ENCODE measurements at places on chromosomes 5 and 9. TPM values are rescaled to one million over a fixed set of nuclear protein-coding genes. Genes with fewer than 3 reads are reported as not detected.

GRCh38 chr5:160637357-160638090, 214.5 kb downstream of the ATP10B start:
- DNase-seq = no peak

DNA sequence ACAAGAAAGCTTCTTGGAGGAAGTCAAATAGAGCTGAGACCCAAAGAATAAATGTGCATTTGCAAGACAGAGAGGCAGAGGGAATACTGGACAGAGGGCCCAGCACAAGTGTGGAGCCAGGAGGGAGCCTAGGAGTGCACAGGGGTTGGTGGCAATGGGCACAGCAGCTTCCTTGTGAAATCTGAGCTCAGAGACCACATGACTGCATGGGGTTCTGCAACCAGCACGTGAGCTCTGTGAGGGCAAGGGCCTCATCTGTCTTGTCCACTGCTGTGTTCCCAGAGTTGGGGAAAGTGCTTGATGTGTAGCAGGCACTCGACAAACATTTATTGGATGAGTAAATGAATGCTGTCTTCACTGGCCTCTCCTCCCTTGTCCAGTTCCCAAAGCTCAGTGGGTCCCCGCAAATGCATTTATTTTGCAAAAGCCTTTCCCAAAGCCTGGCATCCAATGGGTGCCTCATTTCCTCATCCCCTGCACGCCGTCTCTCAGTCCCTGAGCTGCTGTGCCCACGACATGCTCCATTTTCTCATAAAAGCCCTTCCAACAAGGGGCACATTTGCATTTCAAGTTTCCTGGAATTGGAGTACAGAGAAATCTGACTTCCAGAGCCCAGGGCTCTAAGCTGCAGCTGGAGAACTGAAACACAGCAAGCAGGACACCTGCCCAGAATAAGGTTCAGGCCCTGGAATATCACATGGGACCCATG, 58.5 kb downstream of the KCNIP1 start:
- DNase-seq = no peak

DNA sequence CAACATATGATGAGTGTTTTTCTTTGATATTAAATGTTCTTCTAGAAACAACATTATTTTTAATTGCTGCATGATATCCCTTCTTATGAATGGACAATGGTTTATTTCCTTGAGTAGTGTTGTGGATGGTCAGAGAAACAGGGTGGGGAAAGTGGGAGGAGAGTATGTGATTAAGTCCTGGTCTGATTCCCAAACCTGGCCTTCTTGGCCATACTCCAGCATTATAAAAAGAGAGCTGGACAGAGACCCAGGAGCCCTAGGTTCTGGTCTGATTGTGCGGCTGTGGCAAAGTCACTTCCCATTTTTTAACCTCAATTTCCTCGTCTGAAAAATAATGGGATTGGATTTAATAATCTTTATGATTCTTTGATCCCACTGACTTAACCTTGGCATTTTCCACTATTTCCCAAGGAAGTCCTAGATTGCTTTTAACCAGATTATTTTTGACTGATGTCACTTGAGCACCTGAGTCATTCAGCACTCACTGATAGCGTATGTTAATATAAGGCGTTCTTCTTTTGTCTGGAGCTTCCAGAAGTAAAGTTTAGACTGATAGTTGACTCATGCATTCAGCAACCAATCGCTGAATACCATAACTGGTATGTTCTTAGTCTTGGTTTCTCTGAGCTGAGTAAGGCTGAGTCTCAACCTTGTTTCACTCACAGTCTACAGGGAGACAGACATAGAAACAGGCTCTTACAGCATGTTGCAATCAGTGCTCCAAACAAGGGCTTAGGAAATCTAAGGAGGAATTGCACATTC, 26.2 kb downstream of the OSMR start:
- DNase-seq = no peak

The MLANA gene
- polyA plus RNA-seq = not detected

The TMEM174 gene
- polyA plus RNA-seq = not detected

The ATOSB gene
- 5.3 TPM for polyA plus RNA-seq

The CCNI2 gene
- not detected for polyA plus RNA-seq

GRCh38 chr5:44842496-44843282, 33.9 kb downstream of the MRPS30 start:
- no peak for DNase-seq

The IL31RA gene
- not detected for polyA plus RNA-seq

DNA sequence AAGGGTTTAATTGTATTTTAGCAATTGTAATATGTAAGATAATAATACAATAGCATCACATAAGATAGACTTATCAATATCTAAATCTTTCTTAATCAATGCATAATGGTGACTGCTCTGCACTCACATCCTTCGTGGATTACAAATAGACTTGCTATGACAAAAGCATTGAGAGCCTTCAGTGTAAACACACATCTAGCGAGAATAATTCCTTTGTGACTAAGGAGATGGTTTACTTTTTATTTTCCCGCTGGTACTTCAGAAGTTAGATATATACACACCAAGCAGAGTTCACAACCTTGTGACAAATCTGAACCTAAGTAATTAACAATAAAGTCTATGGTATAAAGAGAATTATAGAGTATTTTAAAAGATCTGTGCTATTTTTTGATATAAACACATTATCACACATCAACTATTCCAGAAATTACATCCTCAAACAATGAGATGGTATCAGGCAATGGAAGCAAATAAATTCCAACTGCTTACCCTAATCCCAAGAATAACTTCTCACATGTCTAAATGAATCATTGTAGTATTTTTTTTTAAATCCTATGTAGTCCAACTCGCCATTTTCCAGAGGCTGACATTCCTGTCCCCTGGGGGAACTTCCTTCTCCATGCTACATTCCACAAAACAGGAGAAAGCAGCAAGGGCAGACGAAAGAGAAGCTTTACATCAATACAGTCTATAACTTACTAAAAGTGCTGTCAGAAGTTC, 51.2 kb downstream of the MAPKAP1 start:
- no peak for DNase-seq

- DNase-seq = no peak
Observed at GRCh38 chr5:54719384-54720283, 202.1 kb downstream of the SNX18 start.

GRCh38 chr5:168969326-168969886, 331.5 kb downstream of the SLIT3 start:
- no peak for DNase-seq

- DNase-seq = no peak
Observed at GRCh38 chr5:115962239-115962564, at the start of gene LVRN. Gene LVRN (plus strand): TSS chr5:115962475. CDS start chr5:115962618, 143 bp downstream.

The PSD2 gene
- not detected for polyA plus RNA-seq

The ADGRD2 gene
- not detected for polyA plus RNA-seq

The RELL2 gene
- 1.5 TPM for polyA plus RNA-seq

GRCh38 chr5:150053713-150054392, 32.5 kb downstream of the CSF1R start:
- DNase-seq = no peak

DNA sequence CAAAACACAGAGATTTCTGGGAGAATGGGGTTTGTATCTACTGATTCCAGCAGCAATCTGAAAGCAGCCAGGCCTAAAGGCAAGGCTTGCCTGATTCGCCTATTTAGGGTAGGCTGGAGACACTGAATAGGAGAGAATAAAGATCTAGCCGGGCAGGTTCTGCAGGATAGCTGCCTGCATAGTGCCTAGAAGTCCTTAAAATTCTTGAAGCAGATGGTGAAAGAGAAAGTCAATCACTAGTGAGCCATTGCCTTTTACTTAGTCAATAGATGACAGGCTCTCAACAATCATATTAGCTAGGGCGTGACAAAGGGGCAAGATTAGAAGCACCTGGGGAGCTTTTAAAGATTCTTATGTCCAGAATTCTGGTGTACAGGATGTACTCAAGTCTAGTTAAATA, 522.7 kb downstream of the HTR1A start:
- no peak for DNase-seq

The TRMO gene
- polyA plus RNA-seq = 7.9 TPM

GRCh38 chr9:136160381-136160841, 41.7 kb upstream of the TMEM250 start:
- no peak for DNase-seq

The PHF19 gene
- 12.8 TPM for polyA plus RNA-seq

The PTGER4 gene
- polyA plus RNA-seq = 43.5 TPM

The LHX3 gene
- polyA plus RNA-seq = not detected

GRCh38 chr9:127721391-127721821, 5.5 kb downstream of the TTC16 start:
- no peak for DNase-seq

DNA sequence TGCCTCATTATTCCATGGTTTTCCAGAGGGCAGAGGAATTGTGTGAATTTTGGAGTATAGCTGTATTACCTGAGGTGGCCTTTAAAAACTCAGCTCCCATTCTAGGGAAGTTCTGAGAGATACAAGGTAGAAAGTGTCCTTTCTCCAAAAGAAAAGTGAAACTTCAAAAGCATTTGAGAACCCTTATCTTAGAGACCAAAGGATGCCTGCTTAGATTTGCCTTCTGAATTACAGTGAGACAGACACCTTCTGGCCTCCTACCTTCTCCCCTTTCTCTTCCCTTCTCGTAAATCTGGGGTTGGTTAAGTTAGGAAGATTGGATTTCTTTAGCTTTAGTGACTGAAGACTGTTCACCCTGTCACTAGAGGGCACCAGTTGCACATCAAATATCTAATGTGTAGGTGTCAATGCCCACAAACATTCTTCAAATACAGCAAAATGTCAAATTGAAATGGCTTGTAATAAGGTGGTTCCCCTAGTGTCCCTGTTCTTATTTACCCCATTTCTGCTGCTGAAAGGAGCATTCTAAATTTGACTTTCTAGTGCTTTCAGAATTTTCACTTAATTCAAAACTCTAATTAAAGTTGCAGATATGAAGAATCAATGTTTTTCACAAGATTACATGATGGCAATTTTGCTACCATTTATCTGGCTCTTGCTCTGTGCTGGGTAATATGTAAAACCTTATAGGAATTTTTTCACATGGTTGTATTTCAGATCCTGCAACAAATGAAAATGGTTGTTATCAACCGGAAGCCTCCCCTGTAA, 46.7 kb downstream of the PRRC1 start:
- DNase-seq = peak; percentile 45

DNA sequence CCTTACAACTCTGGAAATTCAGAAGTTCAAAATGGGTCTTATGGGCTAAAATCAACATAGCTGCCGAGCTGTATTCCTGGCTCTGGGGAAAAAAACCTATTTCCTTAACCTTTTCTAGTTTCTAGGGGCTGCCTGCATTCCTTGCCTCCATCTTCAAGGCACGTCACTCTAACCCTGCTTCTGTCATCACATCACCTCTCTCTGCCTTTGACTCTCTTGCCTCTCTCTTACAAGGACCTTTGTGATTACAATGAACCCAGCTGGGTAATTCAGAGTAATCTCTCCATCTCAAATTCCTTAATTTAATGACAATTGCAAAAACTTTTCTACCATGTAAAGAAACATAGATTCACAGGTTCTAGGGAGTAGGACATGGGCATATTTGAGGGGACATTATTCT, 103.1 kb upstream of the SMC2 start:
- DNase-seq = no peak

The ADAMTSL2 gene
- not detected for polyA plus RNA-seq

GRCh38 chr9:132994410-132995120, 16.1 kb downstream of the GFI1B start:
- DNase-seq = peak; percentile 38

GRCh38 chr9:122991370-122991830, 42.1 kb upstream of the GPR21 start:
- peak; percentile 5 for DNase-seq

DNA sequence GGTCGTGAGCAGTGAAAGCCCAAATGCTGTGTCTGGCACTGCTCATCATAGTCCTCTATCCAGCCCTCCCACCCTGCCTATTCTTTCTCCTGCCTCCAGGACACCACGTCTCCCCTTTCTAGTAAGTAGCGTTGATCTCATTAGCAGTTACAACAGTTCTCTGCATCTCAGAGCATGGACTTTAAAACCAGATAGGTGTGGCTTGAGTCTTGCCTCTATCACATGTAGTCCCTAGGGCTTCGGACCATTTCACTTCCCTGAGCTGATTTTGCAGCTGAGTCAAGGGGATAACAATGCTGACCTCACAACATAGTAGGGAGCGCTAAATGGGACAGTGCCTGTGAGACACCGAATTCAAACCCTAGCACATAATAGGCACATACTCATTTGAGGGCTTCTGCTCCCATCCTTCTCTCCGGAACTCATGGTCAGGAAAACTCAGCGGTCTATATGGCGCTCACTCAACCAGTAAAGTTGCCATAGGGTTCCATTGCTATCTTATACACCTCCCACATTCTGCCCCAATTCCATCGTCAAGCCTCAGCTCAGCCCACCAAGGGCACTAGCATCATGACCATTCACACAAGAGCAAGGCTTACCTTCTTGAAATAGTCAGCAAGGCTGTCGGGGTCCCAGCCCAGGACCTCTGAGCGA, 515 bp downstream of the LCP2 start:
- DNase-seq = no peak

GRCh38 chr5:127942246-127943060, 141.1 kb upstream of the SLC12A2 start:
- no peak for DNase-seq

- DNase-seq = peak; percentile 4
Observed at GRCh38 chr5:1517838-1518237, 5.9 kb downstream of the LPCAT1 start.

GRCh38 chr9:125515983-125516940, 190.7 kb downstream of the MAPKAP1 start:
- DNase-seq = no peak

DNA sequence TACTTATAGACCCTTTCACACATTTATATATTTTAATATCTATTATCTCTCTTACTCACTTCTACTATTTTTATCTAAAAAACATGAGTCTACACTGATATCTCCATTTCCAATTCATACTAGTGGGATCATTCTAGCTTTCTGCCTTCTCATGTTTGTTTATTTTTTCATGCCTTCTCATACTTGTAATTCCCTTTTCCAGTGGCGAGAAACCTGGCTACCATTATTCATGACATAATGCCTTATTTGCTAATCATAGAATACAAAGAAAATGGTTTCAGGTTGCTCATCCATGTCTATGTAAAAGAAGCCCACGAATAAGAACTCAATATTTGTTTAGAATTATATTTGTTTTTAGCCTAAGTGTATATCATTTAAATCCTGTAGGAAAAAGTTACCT, 232.7 kb upstream of the ACTBL2 start:
- DNase-seq = no peak

The SLC23A1 gene
- polyA plus RNA-seq = not detected

GRCh38 chr9:106911951-106912350, 49.0 kb downstream of the ZNF462 start:
- DNase-seq = no peak

The TAF1L gene
- not detected for polyA plus RNA-seq

The KCNV2 gene
- not detected for polyA plus RNA-seq

DNA sequence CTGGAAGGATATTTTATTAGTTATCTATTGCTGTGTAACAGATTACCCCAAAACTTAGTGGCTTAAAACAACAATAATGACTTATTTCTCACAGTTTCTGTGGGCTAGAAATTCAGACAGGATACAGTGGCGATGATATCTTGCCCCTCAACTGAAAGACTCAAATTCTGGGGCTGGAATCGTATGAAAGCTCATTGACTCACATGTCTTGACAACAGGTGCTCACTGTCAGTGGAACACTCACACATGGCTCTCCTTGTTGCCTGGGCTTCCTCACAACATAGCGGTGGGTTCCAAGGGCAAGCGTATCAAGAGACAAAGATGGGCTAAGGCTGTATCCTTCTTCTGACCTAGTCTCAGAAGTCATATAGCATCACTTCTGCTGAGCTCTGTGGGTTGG, 3.7 kb upstream of the GNPDA1 start:
- no peak for DNase-seq

- peak; percentile 59 for DNase-seq
Observed at GRCh38 chr9:121686930-121687541, 35.6 kb downstream of the DAB2IP start.
